ENCODE measurements at places on chromosomes 12 and 14.

DNA sequence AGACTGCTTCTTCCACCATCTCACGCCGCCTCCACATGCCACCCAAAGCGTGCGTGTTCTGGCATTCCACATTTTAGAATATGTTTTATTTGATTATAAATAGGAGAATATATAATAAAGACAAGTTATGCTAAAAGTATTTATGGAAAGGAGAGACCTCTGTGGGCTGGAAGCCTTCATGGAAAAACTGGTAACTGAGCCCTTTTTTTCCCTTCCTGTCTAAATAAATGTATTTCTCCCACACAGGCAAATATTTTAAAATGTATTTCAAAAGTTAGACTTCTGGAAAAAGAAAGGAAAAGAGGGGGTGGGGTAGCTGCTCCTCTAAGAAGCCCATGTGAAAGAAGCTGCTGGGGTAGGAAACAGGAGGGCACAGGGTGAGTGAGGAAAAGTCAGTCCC is 16.1 kb upstream of the NR4A1 start:
- DNase-seq = no peak

DNA sequence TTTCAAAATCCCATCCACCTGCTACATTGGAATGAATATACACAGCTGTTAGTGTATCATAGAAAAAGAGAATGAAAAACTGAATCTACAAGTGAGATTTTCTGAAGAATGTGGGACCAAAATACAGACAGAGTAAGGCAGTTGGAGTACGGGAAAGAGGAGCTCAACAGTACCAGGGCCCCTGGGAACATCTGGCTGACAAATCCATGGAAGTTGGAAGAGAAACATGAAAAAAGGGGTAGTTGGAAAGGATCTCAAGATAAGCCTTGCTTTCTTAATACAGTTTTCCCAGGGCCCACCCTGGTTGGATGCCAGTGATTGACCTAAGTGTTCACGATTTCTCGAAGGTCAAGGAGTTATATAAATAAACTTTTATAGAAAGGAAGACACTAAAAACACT is 54.0 kb upstream of the SLCO1C1 start:
- no peak for DNase-seq

DNA sequence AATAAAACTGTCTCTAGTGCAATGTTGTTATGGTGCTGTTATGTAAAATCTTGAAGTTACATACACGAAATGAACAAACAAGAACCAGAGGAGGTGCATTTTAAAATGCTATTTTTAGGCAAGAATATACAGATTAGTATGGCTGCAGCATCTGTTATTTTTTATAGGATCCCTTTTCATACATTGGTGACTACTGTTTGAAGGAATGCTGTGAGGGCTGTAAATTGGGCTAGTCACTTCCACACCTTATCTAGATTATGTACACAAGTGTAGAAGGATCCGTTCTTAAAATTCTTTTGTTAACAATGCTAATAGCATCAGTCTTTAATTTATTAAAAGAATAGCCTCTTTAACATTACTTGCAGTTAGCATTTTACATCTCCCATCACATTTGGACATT is 284.3 kb upstream of the MDGA2 start:
- DNase-seq = no peak

- no peak for DNase-seq
Measured at GRCh38 chr12:122467983-122468382, 32.7 kb downstream of the ZCCHC8 start.

- DNase-seq = no peak
Measured at GRCh38 chr12:9796971-9797370, 30.3 kb upstream of the KLRF1 start.

GRCh38 chr12:8780389-8780788 is 42.0 kb upstream of the A2ML1 start:
- DNase-seq = no peak

DNA sequence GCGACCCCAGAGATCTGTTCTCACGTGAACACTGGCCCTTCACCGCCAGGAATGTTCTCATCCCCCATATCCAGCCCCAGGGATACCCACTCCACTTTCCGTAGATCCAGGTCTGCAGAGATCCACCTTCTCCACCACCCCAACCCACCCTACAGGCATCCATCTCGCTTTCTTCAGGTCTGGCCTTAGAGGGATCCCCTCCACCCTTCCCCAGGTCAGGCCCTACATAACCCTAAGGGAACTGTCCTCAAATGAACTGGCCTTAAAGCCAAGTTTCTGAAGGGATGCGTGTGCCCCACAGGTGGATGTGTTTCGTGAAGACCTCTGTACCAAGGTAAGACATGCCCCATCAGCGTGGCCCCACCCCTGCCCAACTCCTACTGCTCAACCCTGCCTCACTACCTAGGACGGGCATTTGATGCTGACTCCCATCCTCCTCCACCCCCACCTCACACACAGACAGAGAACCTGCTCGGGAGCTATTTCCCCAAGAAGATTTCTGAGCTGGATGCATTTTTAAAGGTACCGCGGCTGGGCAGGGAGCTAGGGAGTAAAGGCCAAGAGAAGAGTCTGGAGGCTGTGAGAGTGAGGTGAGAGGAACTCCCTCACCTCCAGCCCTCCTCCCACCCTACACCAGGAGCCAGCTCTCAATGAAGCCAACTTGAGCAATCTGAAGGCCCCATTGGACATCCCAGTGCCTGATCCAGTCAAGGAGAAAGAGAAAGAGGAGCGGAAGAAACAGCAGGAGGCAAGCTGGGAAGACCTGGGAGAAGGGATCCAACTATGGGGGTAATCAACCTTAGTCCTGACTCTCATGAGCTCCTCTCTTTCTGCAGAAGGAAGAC is 912 bp downstream of the PSME1 start:
- DNase-seq = no peak

- no peak for DNase-seq
Measured at GRCh38 chr12:106590601-106591000, 7.8 kb downstream of the RFX4 start.

DNA sequence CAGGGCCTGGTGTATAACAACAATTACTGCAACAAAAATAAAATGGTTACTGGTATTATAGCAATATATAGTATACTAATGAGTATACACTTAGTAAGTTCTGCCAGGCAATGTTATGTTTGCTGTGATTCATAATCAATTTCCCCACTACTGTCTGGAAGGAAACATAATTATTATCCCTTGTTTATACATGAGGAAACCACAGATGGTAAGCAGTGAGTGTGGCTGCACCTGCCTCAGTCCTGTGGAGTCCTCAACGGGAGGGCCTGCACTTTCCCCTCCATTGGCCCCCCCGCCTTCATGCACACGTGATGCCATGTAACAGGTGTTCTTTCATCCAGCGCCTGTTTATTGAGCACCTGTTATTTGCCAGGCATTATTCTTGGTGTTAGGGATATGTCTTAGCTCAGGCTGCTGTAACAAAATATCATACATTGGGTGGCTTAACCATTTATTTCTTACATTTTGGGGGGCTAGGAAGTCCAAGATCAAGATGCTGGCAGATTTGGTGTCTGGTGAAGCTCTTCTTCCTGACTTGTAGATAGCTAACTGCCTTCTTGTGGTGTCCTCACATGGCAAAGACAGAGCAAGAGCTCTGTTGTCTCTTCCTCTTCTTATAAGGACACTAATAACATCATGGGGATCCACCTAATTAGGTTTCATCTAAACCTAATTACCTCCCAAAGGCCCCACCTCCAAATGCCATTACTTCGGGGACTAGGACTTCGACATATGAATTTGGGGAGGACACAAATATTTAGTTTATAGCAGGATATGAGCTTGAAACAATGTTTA is 59.5 kb upstream of the CHGA start:
- no peak for DNase-seq

- no peak for DNase-seq
Measured at GRCh38 chr12:131047789-131048610, 94.3 kb downstream of the ADGRD1 start.

GRCh38 chr12:97927977-97928376 is 465.4 kb downstream of the RMST start:
- DNase-seq = no peak

DNA sequence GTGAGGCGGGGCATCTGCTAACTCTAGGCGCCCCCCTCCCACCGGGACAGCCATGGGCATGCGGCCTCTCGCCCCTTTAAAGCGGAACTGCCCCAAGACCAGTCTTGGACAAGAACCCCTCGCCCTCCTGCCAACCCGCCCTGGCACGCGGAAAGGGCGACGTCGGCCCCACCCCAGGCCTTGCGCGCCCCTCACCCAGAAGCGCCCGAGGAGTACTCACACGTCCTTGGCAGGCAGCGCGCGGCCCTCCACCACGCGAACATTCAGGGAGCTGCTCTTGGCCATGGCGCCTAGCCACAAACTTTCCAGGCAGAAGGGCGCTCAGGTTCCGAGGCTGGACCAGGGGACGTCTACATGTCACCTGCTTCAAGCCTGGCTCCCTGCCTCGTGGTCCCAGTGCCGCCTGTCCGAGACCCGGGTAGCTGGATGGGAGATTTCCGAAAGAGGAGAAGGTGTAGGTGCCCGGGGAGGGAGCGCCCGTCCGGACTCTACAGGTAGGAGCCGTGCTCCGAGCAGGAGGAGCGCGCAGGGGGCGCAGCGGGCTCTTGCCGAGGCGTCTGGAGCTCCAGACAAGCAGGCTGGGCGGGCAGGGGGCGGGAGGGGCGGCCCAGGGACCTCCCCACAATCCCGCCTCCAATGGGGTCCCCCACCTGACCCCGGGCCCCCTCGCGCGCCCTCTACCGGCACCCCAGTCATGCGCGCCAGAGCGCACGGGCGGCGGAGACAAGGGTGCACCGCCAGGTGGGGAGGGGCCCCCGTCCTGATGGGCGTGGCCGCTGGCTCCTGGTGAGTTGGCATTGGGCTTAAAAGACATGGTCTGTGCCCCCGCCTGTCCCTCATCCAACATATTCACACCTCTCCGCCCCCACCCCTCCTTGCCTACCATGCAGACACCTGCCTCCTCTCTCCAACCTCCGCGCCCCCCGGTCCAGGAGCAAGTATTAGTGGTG is at the start of gene RASAL1:
RASAL1 (minus strand) TSS at position 584 of the 950 bp plus-strand sequence; CDS start at position 285, 299 bp downstream.
- DNase-seq = peak; percentile 58

GRCh38 chr12:130115646-130116045 is 46.6 kb upstream of the FZD10 start:
- no peak for DNase-seq

DNA sequence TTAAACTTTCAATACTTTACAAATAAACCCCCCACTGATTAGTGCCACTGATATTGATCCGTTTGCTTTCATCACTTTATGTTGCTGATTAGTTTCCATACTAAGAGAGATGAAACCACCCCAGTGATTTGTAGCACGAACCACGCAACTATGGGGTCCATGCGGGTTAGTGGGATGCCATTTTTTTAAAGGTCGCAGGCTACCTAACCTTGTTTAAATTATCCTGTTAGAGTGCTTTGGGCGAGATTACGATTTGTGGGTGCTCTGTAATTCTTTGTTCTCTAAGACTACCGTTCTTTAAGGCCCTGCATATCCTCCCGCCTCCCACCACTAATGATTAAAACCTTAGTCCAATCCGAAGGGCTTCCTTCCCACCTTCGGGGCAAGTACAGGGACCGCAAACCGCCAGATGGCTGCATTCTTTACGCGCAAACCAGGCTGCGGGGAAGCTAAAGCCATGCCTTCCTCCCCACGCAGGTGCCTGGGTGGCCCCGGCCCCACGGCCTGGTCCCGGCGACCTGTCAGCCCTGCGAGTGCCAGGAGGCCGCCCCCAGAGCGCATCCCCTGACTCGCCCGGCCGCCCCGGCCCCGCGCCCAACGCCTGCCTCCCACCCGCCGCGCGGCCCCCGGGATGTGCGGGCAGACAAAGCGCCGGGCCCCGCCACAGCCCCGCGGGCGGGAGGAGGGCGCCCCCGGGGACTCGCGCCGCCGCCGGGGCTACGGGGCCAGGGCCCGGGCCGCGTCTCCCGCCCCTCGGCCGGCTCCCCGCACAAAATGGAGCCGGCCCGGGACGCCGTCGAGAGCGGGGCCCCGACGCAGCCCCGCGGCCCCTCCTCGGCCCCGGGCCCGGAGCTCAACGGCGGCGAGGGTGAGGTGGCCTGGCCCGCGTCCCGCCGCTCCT is 759 bp downstream of the NFYB start:
- peak; percentile 34 for DNase-seq

DNA sequence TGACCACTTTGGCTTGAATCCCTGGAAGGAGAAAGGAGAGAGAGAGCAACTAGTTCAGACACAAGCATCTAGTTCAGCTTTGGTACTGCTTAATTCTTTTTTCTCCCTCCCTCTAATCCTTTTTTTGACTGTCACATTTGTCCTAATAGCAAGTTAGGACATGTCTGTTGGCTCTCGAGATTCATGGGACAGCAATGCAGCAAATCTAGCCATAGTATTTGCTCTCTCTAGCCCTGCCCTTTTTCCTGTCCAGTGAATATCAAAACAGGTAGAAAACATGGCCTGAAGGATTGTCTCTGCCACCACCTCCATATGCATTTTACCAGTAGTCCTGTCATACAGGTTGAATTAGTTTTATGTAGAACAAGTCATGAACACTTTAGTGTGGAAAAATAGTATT is 116.4 kb downstream of the PTPRB start:
- DNase-seq = no peak

DNA sequence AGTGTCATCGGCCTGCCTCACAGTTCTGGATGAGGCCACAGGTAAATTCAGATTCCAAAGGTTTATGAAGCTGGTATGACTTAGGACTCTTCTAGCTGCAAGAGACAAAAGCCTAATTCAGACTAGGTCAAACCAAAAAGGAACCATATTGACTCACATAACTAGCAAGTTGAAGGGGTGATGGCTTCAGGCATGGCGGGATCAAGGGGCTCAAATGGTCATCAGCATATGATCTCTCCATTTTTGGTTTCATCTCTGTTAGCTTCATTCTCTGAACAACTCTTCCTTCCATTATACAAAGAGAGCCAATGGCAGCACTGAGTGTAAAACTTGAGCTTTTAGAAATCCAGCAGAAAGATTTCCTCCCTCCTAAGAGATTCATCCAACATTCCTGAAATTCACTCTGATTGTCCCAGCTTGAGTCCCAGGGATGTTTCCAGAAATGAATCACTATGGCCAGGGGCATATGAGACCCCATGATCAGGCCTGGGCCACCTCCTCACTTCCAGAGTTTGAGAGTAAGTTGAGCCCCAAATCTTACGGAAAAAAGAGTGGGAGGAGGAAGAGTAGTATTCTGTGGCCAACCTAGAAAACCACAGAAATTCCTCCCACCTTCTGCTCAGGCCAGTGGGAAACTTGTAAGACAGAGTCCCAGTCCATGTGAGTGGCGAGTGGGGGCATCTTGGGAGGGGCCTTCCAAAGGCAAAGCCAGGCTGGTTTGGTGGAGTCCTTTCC is 2.0 kb upstream of the MAP1LC3B2 start:
- DNase-seq = no peak

DNA sequence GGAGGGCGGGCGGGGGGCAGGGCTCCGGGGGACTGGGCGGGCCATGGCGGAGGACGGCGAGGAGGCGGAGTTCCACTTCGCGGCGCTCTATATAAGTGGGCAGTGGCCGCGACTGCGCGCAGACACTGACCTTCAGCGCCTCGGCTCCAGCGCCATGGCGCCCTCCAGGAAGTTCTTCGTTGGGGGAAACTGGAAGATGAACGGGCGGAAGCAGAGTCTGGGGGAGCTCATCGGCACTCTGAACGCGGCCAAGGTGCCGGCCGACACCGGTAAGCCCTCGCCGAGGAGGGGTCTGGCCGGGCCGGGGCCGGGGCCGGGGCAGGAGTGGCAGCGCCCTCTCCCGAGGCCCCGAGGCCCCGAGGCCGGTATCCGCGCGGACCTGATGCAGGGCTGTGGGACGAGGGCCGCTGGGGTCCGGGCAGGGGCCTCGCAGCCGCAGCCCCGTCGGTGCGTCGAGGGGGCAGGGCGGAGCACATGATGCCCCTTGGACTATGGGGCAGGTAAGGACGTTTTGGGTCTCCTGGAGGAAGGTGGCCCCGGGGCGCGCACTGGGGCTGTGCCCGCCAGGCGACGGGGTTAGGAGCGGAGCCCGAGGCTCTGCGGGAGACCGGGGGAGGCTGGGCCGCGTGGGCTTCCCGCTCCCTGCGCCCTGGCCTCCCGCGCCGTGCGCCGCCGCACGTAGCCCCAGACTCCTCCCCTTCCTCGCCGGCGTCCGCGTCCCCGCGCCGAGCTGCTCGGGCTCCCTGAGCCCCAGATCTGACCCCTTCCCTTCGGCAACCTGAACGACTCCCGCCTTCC is at the start of gene TPI1:
TPI1 (plus strand) TSS at position 119 of the 798 bp plus-strand sequence; CDS start at position 155, 36 bp downstream.
- DNase-seq = peak; percentile 64
